H1 (cell line): ENCODE measurements at places on chromosomes 5 and 9. TPM values are rescaled to one million over a fixed set of nuclear protein-coding genes. Genes with fewer than 3 reads are reported as not detected.

GRCh38 chr5:1371218-1371971 is 26.5 kb upstream of the CLPTM1L start:
- no peak for DNase-seq

GRCh38 chr5:78793907-78794662 is 145.5 kb upstream of the LHFPL2 start:
- DNase-seq = no peak

DNA sequence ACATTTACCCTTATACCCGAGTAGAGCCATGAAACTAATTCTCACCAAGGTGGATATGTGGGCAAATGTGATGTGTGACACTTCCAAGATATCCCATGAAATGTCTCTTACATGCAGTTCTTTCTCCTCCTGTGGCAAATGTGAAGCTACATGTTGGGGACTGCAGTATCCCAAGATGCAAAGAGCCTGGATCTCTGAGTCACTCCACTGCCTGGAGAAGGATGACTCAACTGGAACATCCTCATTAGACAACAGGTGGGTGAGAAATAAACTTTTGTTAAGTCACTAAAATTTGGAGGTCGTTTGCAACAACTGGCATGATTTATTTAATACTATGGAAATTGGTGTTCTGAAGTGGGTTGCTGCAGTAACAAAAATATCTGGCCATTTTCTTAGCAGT is 36.5 kb upstream of the TENT4A start:
- DNase-seq = no peak

DNA sequence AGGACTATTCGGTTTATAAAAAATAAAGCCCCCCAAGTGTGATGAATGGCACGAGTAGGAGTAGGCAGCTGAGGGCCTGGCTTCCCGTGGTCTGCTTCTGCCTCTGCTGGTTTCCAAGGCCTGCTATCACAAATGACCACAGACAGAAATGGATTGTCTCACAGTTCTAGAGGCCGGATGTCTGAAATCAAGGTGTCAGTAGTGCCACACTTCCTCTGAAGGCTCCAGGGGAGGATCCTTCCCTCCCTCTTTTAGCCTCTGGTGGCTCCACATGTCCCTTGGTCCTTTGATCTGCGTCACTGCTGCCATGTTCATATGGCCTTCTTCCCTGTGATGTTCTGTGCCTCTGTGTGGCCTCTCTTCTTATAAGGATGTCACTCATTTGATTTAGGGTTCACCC is 15.1 kb downstream of the PRKACG start:
- DNase-seq = no peak

The TSPAN17 gene
- total RNA-seq = 53.7 and 54.7 TPM in 2 replicates

GRCh38 chr9:130791303-130791894 is 43.7 kb upstream of the ABL1 start:
- DNase-seq = no peak
